ENCODE measurements at places on chromosomes 2 and 18.

DNA sequence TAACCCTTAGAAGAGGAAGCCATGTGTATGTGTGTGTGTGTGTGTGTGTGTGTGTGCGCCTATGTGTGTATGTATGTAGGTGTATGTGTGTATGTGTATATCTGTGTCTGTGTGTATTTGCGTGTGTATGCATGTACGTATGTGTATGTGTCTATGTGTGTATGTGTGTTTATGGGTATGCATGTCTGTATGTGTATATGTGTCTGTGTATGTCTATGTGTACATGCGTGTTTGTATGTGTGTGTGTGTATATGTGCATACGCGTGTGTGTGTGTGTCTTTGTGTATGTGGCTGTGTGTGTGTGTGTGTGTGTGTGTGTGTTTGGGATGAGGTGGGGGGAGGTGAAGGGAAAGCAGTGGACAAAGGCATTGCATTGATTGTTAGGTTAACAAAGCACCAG lies 380.2 kb downstream of the HRH4 start:
- DNase-seq: no peak

DNA sequence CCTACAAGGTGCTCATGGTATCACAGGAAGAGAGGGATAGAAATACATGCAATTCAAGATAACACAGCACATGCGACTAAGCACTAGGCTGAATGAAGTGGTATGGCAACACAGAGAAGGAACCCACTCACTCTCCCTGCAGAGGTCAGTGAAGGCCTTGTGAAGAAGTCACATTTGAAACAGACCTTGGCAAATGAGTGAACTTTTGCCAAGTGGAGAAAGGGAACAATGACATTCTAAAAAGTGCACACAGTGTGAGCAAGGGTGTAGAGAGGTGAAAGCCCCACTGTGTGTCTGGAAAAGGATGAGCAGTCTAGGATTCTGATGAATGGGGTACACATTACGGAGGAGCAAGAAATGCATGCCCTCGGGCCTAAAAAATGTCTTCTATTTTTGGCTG lies 23.3 kb downstream of the KLF7 start:
- no peak for DNase-seq

GRCh38 chr2:237440819-237441281 lies 26.9 kb upstream of the COL6A3 start:
- no peak for DNase-seq

DNA sequence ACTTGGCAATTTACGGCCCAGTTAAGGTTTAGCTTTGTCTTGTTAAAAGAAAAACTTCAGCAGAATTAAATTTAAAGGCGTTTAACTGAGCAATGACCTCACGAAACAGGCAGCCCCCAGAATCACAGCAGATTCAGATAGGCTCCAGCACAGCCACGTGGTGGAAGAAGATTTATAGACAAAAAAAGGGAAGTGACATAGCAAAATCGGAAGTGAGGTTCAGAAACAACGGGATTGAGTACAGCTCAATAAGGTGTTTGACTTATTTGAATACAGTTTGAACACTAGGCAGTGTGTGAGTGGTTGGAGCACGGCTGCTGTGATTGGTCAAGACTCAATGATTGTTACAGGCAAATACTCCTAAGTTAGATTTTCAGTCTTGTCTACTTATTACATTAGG lies 79.8 kb downstream of the MOGAT1 start:
- DNase-seq: no peak

- no peak for DNase-seq
Observed at GRCh38 chr2:201452922-201453643, 1.5 kb downstream of the STRADB start.

DNA sequence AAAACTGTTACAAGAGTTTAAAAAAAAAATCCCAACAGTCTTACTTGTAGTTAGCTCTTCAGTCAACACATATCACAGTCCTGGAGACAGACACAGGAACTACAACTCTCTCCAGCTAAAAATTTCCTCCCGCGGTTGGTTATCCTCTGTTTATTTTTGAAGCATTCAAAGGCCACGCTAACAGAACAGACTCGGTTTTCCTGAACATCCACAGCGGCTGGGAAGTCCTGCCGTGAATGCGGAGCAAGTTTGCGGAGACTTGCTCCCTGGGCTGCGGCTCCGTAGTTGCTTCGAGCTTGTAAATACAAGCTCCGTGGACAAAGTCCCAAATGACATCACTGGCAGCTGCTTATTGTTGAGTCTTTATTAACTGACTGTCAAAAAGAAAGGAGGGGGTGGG lies at the start of gene NCKAP5:
NCKAP5 (minus strand) TSS at position 292 of the 400 bp plus-strand sequence. CDS start 50,937 bp downstream, outside the sequence.
- no peak for DNase-seq

GRCh38 chr2:212414767-212415211 lies 123.8 kb downstream of the ERBB4 start:
- DNase-seq: no peak

- no peak for DNase-seq
Observed at GRCh38 chr2:113088213-113088992, 20.6 kb downstream of the IL1F10 start.

DNA sequence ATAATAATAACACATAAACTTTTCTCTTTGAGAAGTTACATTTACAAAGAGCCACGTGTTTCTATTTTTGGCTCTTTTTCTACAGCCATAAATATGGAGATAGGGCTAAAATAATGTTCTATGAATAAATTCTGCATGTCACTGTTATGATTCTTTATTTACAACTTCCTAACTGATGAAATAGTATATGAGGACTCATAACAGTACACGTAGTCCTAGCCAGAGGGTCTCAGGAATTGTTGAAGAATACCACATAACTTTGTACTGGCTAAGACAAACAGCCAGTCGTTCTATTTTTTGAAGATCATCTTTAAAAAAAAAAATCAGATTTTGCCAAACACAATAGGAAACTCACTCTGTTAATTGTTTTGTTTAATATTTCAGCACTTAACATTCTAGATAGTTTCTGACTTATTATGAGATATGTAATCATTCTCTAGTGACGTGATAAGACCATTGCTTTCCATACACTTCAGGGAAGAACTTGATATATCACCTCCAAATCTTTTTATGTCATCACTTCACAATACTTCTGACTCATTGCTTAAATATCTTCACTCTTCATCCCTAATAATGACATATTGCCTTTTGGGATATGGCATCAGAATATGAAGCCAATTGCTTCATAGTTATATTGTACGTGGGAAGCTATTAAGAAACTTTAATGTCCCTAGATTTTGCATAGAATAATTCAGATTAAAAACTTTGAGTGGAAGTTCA lies 256.1 kb downstream of the XIRP2 start:
- DNase-seq: no peak

GRCh38 chr2:128607911-128608506 lies 289.3 kb upstream of the HS6ST1 start:
- no peak for DNase-seq

- DNase-seq: no peak
Observed at GRCh38 chr2:173989884-173990215, 24.7 kb upstream of the SP3 start.

GRCh38 chr18:10524507-10525370 lies 1.1 kb upstream of the NAPG start:
- DNase-seq: no peak

DNA sequence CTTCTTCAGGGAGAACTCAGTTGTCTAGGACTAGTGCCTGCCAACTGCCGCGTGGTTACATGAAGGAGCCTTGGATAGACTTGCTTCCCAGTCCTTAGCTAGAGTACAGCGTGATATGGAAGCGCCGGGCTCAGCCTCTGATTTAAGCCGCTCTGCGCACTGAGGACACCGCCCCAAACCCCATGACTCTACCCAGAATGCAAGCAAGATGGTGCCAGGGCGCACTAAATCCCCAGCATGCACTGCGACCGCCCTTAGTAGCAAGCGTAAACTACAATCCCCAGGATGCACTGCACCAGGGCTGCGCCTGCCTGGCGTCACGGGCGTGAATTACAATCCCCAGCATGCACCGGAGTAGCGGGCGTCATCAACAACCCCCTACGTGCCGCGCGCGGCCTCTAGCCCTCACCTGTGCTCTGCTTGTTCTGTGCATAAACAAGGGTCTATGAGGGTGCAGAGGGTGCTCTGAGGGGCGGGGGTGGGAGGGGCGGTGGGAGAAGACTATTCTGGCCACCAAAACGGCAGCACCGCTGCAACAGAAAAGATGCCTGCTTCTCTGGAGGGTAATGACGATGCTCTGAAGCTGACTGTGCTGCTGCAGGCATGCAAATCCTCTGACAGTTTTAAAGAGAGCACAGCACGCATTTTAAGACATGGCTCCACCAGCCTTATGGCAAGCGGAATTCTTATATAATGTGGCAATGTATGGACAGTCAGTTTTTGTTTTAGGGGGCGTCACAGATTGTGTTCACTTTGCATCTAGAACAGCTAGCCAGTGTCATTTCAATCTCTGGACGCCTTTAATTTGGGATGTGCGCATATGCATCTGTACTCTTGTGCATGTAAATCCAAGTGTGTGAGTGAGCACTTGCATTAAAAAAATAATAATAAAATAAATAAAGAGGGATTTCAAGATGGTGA lies 282.5 kb upstream of the MYT1L start:
- peak; percentile 81 for DNase-seq

GRCh38 chr2:19687017-19687659 lies 214.6 kb downstream of the TTC32 start:
- DNase-seq: no peak

DNA sequence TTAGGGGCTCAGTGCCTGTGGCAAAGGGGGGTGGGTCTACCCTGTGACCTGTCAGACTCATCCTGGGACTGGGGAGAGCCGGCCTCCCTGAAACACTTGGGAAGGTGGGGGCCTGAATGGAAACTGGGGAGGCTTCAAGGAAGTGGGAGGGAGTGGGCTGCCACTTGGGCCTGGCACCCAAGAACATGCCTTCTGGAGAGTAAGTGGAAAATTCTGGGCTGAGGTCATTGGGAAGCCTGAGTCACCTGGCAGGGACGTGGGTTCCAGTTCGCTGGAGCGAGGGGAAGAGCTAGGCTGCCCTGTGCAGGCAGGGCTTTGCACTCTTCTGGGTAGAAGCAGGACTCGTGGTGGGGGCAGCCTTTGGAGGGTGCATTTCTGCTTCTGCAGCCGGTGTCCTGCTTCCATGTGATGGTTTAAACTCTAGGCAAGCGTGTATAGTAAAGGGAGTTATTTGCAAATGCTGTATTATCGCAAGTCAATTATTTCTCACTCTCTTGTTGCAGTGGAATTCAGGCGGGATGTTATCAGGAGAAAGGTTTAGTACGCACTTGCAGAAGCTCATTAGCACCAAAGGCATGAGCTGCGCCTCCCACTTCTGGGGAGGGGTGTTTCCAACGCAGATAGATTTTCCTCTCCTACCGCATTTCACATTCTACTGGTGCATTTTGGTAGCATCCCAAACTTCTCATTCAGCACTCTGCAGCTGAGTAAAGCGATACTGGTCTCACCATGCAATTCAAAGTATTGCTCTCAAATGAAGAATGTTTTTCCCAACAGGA lies 3.8 kb downstream of the LRRFIP1 start:
- no peak for DNase-seq
